ENCODE measurements at places on chromosomes 2 and 18.

DNA sequence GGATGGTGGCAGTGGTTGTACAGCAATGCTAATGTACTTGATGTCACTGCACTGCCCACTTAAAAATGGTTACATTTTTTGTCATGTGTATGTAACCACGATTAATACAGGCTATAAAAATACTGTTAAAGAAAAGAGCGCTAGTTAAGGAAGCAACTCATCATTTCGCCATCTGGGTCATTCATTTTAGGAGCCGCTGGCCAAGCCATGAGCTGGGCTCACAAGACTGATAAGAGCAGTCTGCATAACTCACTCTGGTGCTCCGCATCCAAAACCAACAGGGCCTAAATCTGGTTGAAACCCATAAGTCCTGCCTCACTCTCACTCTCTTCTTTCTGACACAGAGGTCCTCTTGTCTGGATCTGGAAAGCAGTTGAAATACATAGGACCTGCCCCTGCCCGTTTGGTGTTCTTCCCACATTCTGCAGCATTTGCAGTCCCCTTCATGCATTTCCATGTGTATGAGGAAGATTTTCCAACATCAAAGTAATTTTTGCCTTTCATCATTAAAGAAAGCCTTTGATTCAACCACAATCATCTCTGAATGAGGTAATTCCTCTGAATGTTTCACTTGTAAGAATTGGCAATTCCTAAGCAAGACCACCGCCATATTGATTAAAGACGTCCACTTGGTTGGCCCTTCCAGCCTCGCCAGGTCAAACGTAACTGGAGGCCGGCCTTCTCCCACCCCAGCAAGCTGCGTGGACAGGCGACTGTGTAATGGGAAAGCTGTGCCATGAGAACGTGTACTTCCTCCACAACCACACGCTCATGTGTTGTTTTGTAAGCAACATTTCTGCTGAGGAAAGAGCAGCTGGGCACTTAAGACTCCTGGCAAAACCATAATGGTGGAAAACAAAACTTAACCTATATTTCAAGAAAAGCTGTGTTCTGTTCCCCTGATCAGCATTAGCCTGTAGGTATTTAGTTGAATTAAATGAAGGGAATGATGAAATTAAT is 112.2 kb downstream of the VAPA start:
- no peak for DNase-seq

- DNase-seq: no peak
These were observed 86.0 kb downstream of the TTC32 start for GRCh38 chr2:19815746-19816145.

DNA sequence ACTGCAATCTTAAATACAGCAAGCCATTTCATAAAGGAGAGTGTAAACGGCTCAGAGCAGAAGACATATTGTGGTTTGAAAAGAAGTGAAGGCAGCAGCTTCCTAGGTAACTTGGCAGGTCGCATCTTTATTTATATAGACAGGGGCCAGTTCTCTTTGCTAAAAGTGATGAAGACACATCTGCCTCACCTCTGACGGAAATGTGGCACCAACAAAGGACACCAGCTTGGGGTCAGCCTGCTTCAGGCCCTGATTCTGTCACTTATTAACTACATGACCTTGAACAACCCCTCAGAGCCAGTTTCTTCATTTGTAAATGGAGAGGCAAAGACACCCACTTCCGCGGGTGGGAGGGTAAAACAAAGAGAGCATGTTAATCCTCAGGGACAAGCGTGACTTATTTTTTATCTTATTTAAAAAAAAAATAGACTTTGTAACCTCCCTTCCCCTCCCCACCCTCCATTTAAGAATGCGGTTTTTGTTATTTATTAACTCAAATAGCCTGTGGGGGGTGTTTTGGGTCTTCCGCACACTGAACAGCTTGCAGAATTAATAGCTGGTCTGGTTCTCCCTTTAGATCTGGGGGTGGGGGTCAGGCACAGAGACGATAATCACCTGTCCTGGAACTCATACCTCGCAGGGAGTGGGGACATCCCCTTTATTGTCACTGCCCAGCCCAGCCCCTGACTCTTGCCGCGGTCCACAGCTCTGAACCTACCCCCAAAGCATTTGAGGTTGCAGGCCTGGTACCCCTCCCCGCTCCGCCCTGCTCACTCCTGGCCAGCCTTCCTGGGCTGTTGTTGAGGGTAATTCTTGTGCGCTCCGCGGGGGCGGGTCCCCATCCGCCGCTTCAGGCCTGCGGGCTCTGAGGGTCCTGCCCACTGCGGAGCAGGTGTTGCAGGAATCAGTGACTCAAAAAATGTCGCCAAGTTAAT is 64.2 kb upstream of the TMEM17 start:
- no peak for DNase-seq

GRCh38 chr18:50441016-50441415 is 66.2 kb downstream of the SKA1 start:
- no peak for DNase-seq

GRCh38 chr2:159152128-159152778 is 134.2 kb downstream of the WDSUB1 start:
- DNase-seq: no peak
